ENCODE measurements at places on chromosomes 1 and 21.

- no peak for DNase-seq
These were observed 195.7 kb upstream of the KIAA0040 start for GRCh38 chr1:175388285-175388684.

DNA sequence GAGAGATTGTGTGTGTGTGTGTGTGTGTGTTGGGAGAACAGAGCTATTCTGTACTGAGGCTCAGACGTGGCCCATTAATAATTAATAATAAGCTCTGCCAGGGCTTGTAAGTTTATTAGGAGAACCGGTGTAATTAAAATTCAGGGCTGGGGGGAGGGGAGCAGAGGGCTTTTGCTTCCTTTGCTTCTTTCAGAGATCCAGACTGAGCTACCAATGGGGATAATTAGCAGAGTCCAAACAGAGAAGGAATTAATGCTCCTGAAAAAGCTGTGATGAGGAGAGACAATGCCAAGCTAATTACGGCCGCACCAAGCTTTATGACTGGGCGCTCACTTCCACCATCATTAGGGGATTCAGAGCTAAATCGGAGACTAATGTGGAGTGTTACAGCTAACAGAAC lies 4.5 kb downstream of the SYT6 start:
- DNase-seq = no peak

GRCh38 chr21:18603261-18603660 lies 199.7 kb upstream of the TMPRSS15 start:
- DNase-seq = no peak

GRCh38 chr1:203325418-203326091 lies 20.2 kb downstream of the BTG2 start:
- DNase-seq = peak; percentile 85

DNA sequence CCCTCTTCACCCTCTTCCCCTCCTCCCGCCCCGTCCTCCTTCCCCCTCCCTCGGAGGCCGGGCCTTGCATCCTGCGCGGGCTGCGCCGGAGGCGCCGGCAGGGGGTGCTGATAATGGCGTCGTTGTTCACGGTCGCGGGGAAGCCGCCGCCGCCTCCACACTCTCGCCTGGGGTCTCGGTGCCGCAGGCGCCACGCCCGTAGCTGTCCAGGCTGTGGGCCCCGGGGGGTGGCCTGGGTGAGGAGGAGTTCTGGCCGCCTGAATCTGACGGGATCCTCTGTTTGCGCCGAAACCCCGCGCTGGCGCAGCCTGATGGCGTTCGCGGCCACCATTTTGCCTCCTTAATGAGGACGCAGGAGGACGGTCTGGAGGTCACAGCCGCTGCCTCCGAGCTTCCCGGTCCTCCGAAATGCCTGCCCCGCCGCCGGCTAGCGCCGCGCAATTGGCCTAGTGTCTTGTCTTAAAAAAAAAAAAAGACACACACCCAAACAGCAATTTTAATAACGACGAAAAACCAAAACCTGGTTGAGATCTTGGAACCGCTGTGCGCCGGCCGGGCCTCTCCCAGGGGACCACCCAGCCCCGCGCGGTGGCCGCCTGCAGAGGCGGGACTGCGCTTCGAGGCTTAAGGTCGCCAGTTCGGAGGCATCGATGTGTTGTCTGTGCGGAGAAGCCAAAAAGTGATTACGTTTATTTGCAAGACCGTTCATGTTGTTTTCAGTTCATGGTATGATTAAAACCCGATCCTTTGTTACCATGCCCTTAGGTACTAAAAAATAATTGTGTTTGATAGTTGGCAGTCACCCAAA lies 106.6 kb upstream of the HNRNPU start:
- peak; percentile 99 for DNase-seq

DNA sequence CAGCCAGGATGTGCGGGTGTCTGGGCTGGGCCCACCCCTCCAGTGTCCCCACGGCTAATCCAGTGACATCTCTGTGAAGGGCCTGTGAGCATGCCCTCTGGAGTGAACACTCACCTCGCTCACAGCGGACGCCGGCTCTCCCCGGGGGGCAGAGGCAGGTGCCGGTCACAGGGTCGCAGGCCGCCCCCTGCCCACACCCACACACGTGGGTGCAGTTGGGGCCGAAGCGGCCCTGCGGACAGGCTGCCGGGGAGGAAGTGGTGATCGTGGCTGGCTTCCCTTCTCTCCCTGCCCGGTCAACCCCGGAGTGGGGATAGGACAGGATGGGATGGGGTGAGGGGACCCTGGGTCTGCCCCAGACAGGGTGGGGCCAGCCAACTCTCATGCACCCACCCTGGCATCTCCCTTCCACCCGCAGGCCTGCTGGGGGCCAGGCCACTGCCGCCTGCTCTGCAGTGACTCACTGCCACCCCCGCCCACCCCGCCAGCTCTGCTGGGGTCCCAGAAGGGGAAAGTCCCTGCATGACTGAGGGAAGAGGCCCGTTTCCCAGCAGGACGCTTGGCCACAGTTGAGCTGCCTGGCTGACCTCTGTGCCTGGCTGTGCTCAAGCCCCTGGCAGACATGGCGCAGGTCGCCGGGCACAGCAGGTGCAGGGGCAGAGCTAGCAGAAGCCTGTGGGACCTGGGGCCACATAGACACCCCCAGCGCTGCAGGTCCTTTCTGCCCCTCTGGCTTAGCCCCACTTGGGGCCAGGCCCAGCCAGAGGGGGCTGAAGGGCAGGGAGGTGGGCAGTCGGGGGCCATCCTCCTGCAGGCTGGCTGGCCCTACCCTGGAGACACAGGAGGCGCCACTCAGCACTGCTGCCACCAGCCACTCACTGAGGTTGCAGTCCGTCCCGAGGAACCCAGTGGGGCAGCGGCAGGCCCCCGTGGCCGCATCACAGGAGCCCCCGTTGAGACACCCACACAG lies 41.6 kb downstream of the ARHGEF16 start:
- no peak for DNase-seq

GRCh38 chr1:156624814-156625435 lies 5.7 kb downstream of the HAPLN2 start:
- DNase-seq = no peak

GRCh38 chr21:35336534-35336933 lies 287.4 kb upstream of the RUNX1 start:
- no peak for DNase-seq

DNA sequence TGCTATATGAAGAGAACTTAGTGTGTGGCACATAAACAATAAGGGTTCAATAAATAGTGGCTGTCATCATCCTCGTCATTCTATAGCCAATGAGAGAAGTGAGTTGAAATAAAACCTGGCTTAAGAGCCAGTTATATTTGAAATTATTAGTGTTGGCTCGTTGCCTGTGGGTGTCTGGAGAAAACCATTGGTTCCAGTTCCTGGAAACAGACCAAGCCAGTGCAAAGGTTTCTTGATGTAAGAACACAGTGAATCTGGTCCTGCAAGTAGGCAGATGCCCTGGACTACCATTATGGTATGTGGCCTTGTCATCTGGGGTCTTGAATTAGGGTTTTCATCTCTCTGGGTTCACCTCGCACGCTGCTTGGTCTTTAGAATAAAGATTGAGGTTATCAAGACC lies 43.3 kb downstream of the URB2 start:
- peak; percentile 3 for DNase-seq

GRCh38 chr1:67831850-67832513 lies 1.3 kb downstream of the GNG12 start:
- DNase-seq = no peak

Data from NCI-H446 (cell line).